Cerebellum (tissue), 4 donors: ENCODE measurements at places on chromosomes 2 and 18. TPM values are rescaled to one million over a fixed set of nuclear protein-coding genes. Genes with fewer than 3 reads are reported as not detected.

RNF125 gene
- 2.5 TPM for total RNA-seq

ZFP36L2 gene
- total RNA-seq: 6.6 TPM

ERICH2 gene
- total RNA-seq: not detected

TFCP2L1 gene
- 0.45 TPM for total RNA-seq

UBE2E3 gene
- total RNA-seq: 94.9 TPM

EPG5 gene
- 47.4 TPM for total RNA-seq

CDKL4 gene
- total RNA-seq: 5.6 TPM

TTR gene
- 6.1 TPM for total RNA-seq

GAL3ST2 gene
- 0.45 TPM for total RNA-seq

PLCL1 gene
- 13.0 TPM for total RNA-seq

RBFA gene
- 63.1 TPM for total RNA-seq

CCL20 gene
- total RNA-seq: not detected

DLGAP1 gene
- total RNA-seq: 78.1 TPM

ERFE gene
- 1.7 TPM for total RNA-seq

SULT1C3 gene
- not detected for total RNA-seq

WNT6 gene
- not detected for total RNA-seq

KCNIP3 gene
- 20.8 TPM for total RNA-seq

PTH2R gene
- not detected for total RNA-seq

SCTR gene
- 0.18 TPM for total RNA-seq

SNORC gene
- total RNA-seq: 4.2 TPM

IGFBP2 gene
- total RNA-seq: 101 TPM

FN1 gene
- total RNA-seq: 262 TPM

OTOF gene
- total RNA-seq: 1.4 TPM

ADAM17 gene
- total RNA-seq: 33.4 TPM

KIF1A gene
- total RNA-seq: 217 TPM

PCARE gene
- 1.5 TPM for total RNA-seq

GULP1 gene
- total RNA-seq: 70.8 TPM

CHMP1B gene
- total RNA-seq: 32.2 TPM

CFAP65 gene
- 1.00 TPM for total RNA-seq

TEX44 gene
- not detected for total RNA-seq

KIF5C gene
- total RNA-seq: 340 TPM

SLC14A1 gene
- 3.7 TPM for total RNA-seq

PROC gene
- 0.18 TPM for total RNA-seq

ANKRD30BL gene
- 33.8 TPM for total RNA-seq

FAM237A gene
- total RNA-seq: not detected

KRTCAP3 gene
- total RNA-seq: not detected

SLC8A1 gene
- 71.5 TPM for total RNA-seq

AQP12A gene
- total RNA-seq: not detected

WDR43 gene
- 37.2 TPM for total RNA-seq

ACADL gene
- 4.7 TPM for total RNA-seq

MOB1A gene
- 53.1 TPM for total RNA-seq

AKAIN1 gene
- 6.9 TPM for total RNA-seq

OTX1 gene
- not detected for total RNA-seq

FOSL2 gene
- total RNA-seq: 5.8 TPM

PID1 gene
- total RNA-seq: 25.0 TPM

MOGAT1 gene
- not detected for total RNA-seq

TUBA4B gene
- not detected for total RNA-seq

SLC40A1 gene
- total RNA-seq: 11.1 TPM

GLS gene
- 145 TPM for total RNA-seq

ASXL3 gene
- 98.8 TPM for total RNA-seq

RFTN2 gene
- total RNA-seq: 50.2 TPM

C2orf80 gene
- total RNA-seq: 12.2 TPM

DAW1 gene
- 2.8 TPM for total RNA-seq

LYG2 gene
- total RNA-seq: not detected

CHAC2 gene
- 2.4 TPM for total RNA-seq

RAX gene
- total RNA-seq: 2.0 TPM
